ENCODE measurements at places on chromosomes 7 and 10.
A peak's percentile ranks its signal among the peaks of the same experiment; 100 is the strongest.

GRCh38 chr10:98369801-98370200 lies 45.2 kb downstream of the PYROXD2 start:
- DNase-seq: no peak

GRCh38 chr7:112023282-112023681 lies 182.9 kb downstream of the DOCK4 start:
- no peak for DNase-seq

DNA sequence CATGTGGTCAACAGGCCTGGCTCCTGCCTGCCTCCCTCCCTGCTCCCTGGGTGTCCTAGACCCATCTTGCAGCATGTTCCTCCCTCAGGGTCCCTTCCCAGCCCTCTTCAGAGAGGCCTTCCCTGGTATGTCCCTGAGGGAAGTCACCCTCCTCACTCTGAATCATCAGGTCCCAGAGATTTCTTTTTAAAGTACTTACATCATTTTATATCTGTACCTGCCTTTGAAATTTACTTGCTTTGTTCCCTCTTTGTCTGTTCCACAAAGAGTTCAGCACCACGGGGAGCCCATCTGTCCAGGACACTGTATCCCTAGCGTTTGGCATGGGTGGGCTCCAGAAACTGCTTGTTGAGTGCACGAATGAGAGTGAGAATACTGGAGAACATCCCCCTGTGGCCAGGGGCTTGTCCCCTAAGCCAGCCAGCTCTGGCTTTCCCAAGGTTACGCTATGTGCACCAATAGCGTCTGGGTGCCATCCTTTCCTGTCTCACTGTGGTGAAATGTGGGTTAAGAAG lies 50.6 kb upstream of the IGFBP3 start:
- no peak for DNase-seq

DNA sequence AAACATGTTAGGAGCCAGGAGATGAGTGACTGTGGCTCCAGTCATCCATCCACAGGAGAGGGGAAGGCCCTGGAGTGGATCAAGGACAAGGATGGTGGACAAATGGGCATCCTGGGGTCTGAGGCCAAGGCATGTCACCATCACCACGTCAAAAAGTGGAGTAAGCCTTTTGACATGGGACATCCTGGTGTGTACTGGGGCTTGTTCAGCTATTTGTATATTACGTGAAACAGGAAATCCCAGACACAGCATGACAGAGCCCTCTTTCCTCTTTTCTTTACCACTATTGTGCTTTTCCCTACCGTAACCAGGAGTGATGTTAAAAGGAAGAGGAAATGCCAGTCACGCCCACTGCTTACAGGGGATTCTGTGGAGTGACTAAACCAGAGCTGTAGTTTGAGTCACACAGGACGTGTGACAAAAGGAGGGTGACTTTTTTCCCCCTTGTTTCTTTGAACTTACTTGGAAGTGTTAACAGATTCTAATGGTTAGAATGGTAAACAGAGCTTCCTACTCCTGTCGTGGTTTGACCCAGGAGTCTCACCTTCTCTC lies 15.4 kb downstream of the ACSL5 start:
- DNase-seq: peak; percentile 6
